A549 treated with RU486 at 1 μM for 4 hours (cell line): ENCODE measurements at places on chromosomes 6 and 20. TPM values are rescaled to one million over a fixed set of nuclear protein-coding genes. Genes with fewer than 3 reads are reported as not detected.

The PRICKLE4 gene
- 0.61 to 1.3 TPM (median 0.63 TPM) in 3 of 5 replicates, not detected in the others for total RNA-seq

The EDN1 gene
- 39.5 to 47.2 TPM (median 42.8 TPM) in 5 replicates for total RNA-seq

The EEF1A2 gene
- 134 to 157 TPM (median 155 TPM) in 5 replicates for total RNA-seq

The GPR63 gene
- 0.33 to 0.75 TPM (median 0.64 TPM) in 5 replicates for total RNA-seq

The ENPP3 gene
- not detected in 5 replicates for total RNA-seq

The MBOAT1 gene
- total RNA-seq: 2.5 to 3.6 TPM (median 3.0 TPM) in 5 replicates

The MUC22 gene
- 0.01 to 0.03 TPM in 2 of 5 replicates, not detected in the others for total RNA-seq

The TFAP2D gene
- not detected in 5 replicates for total RNA-seq

The STK38 gene
- total RNA-seq: 14.9 to 18.4 TPM (median 17.3 TPM) in 5 replicates

The KCNQ2 gene
- 0.49 to 1.3 TPM (median 0.60 TPM) in 5 replicates for total RNA-seq

The TDRD6 gene
- not detected in 5 replicates for total RNA-seq

The PFDN6 gene
- 102 to 132 TPM (median 118 TPM) in 5 replicates for total RNA-seq

The LRRC73 gene
- 0.95 to 1.5 TPM (median 1.4 TPM) in 5 replicates for total RNA-seq

The TTPAL gene
- total RNA-seq: 10.4 to 14.5 TPM (median 13.6 TPM) in 5 replicates

The DAAM2 gene
- total RNA-seq: not detected in 5 replicates

The SDCBP2 gene
- total RNA-seq: 0.53 to 1.3 TPM (median 1.2 TPM) in 5 replicates

The DZANK1 gene
- total RNA-seq: 2.6 to 3.3 TPM (median 2.8 TPM) in 5 replicates

The IL17F gene
- not detected in 5 replicates for total RNA-seq

The MCCD1 gene
- total RNA-seq: not detected in 5 replicates

The IBTK gene
- 15.0 to 41.3 TPM (median 38.3 TPM) in 5 replicates for total RNA-seq

The PRDM13 gene
- total RNA-seq: 0.67 to 1.3 TPM (median 1.1 TPM) in 5 replicates

The GJE1 gene
- not detected in 5 replicates for total RNA-seq

The WDR27 gene
- 6.4 to 12.0 TPM (median 9.9 TPM) in 5 replicates for total RNA-seq

The BCAS1 gene
- 0.64 to 1.1 TPM (median 0.80 TPM) in 5 replicates for total RNA-seq

The SGK2 gene
- 10.2 to 11.0 TPM (median 10.6 TPM) in 5 replicates for total RNA-seq

The RCAN2 gene
- not detected in 5 replicates for total RNA-seq

The DUSP15 gene
- total RNA-seq: 0.57 to 1.8 TPM (median 0.95 TPM) in 5 replicates

The MACROD2 gene
- 0.53 to 1.2 TPM (median 0.73 TPM) in 5 replicates for total RNA-seq

The BNIP5 gene
- total RNA-seq: not detected in 5 replicates

The CRISP2 gene
- total RNA-seq: not detected in 5 replicates

The SLC22A23 gene
- total RNA-seq: 8.5 to 11.2 TPM (median 10.6 TPM) in 5 replicates

The MUCL3 gene
- total RNA-seq: 0.01 to 0.05 TPM (median 0.02 TPM) in 3 of 5 replicates, not detected in the others

The PRSS16 gene
- total RNA-seq: 2.7 to 3.8 TPM (median 2.8 TPM) in 5 replicates

The DEFB132 gene
- not detected in 5 replicates for total RNA-seq

The ANKEF1 gene
- total RNA-seq: 6.7 to 8.4 TPM (median 7.4 TPM) in 5 replicates

The TRDN gene
- total RNA-seq: not detected in 5 replicates

The TMEM170B gene
- 0.17 to 0.87 TPM (median 0.80 TPM) in 5 replicates for total RNA-seq

The RGL2 gene
- total RNA-seq: 11.0 to 13.8 TPM (median 13.4 TPM) in 5 replicates

The CST2 gene
- 0.23 to 0.53 TPM (median 0.38 TPM) in 3 of 5 replicates, not detected in the others for total RNA-seq

The LPA gene
- total RNA-seq: 0.09 to 0.10 TPM in 2 of 5 replicates, not detected in the others

The DNAH8 gene
- not detected in 5 replicates for total RNA-seq

The TSPYL1 gene
- 24.9 to 32.8 TPM (median 30.5 TPM) in 5 replicates for total RNA-seq

The FAM135A gene
- 2.9 to 10.8 TPM (median 9.5 TPM) in 5 replicates for total RNA-seq

The NHLRC1 gene
- total RNA-seq: 1.1 to 2.2 TPM (median 1.7 TPM) in 5 replicates
